ENCODE measurements at places on chromosomes 3 and 15.

- DNase-seq: no peak
These were observed 228.3 kb downstream of the ADAMTS17 start for GRCh38 chr15:100113351-100114080.

- DNase-seq: no peak
These were observed 49.6 kb downstream of the SCN5A start for GRCh38 chr3:38599886-38600285.

DNA sequence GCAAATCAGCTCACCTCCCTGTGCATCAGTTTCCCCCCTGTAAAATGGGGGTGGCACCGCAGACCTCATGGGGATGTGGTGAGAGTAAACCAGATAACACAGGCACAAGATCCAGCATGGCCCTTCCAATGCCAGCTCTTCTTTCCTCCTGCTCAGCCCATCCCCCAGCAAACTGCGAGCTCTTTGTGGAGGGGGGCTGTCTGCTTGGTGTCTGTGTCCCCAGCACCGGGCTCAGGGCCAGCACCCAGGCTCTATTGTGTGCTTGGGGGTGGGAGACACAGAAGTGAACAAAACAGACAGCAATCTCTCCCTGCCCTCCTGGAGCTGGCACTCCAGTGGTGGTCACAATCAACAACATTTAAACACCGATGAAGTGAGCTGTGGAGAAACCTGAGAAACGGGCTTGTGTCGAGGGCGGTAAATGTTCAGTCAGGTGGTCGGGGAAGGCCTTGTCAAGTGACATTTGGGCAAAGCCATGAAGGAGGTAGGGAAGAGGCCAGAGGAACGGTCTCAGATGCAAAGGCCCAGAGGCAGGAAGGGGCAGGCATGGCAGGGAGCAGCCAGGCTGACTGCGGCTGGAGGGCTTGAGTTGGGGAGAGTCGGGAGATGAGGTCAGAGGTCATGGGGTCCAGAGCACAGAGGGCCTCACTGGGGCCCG, 28.4 kb downstream of the GRIP2 start:
- DNase-seq: no peak

DNA sequence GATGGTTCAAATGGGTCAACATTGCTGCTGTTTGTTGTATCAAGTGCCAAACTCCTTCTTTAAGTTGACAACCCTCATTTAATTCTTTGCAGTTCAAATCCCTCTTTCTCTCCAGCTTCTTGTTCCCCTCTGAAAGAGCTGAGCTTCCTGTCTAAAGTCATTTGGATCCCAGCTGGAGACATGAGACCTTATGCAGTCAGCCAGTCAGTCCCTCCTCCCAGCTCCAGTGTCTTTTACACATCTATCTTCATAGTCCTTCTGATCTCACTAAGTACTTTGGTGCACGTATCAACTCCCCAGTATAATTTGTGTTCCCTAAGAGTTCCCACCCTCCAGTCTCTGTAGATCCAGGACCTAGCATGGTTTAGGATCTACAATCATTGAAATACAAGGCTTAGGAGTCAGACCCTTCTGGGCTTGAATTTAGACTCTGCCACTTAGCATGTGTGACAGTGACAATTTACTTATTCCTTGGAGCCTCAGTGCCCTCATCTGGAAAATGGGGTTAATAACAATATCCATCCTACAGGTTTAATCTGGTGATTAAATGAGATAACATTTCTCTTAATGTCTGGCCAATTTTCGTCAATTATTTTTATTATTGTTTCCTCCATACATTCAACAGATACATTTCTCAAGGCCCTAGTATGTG, 102.8 kb upstream of the SEMA6D start:
- no peak for DNase-seq

DNA sequence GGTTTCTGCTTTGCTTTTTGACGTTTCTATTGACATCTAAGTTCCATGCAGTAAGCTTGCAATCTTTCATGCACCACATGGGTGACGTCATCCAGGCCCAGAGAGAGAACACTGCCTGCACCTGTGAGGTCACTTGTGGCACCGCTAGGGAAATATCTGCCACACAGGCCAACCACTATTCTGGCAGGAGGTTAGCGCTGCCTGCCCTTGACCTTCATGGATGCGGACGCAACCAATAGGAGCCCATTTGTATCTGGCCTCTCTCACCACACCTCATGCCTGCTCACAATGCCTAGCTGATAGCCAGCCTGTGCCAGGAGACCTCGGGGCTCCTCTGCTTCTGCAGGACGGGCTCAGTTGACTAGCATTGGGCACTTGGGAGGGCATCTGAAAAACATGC, 55.8 kb upstream of the PRR23E start:
- DNase-seq: no peak

- no peak for DNase-seq
These were observed 53.5 kb downstream of the BFSP2 start for GRCh38 chr3:133453383-133453782.

GRCh38 chr3:130787422-130788068, 40.9 kb upstream of the PIK3R4 start:
- no peak for DNase-seq

- DNase-seq: no peak
These were observed 64.8 kb upstream of the SLCO2A1 start for GRCh38 chr3:134094491-134094890.

DNA sequence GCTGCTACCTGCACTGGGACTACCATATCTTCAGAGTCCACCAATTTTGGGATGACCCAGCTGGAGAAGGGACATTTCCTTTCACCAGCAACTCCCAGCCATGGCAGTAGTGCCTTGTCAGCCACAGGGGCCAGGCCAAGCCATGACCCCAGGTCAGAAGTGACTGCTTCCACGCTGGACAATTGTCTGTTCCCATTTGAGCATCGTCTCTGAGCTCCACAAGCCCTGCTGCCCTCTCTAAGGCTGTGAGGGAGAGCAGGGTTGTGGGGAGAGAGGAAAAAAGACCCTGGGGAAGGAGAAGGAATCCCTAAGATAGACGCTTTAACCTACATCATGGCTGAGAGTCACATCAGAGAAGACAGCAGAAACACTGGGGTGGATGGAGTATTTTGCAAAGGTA, 7.4 kb upstream of the RARRES1 start:
- no peak for DNase-seq

GRCh38 chr3:152922554-152922953, 87.6 kb downstream of the P2RY1 start:
- DNase-seq: no peak

GRCh38 chr3:24264011-24264410, 230.6 kb downstream of the THRB start:
- no peak for DNase-seq

DNA sequence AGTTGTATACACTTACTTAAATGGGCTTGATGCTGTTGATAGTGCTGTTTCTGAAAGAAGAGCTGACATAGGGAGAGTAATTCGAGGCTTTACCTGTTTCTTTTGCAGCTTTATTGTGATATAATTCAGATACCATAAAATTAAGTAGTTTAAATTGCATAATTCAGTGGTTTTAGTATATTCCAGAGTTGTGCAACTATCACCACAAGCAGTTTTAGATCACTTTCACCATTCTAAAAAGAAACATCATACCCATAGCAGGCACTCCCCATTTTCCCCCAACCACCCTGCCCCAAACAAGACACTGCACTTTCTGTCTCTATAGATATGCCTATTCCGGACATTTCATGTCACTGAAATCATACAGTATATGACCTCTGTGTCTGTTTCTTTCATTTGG, 98.5 kb downstream of the MTHFS start:
- DNase-seq: no peak

DNA sequence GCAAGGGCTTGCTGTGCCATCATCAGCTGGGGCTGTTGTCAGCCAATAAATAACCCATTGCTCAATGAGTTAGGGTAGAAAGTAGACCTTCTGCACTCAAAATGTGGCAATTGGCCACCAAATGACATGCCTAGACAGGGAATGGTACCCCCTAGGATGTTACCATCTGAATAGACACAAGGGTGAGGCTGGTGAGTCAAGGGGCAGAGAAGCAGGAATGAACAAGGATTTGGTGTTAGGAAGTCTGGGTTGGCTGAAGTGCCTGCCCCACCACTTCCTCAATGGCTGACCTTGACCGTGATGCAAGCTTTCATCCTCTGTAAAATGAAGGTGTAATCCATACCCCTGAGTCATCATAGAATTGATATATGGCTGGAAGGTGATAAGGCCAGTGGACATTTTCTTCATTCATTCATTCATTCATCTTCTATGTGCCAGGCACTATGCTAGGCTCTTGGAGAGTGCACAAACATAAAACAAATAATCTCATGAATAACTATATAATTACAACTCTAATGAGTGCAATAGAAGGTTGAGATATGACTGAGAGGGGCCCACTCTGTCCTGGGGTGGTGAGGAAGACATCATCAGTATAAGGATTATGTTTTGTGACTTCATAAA, 4.4 kb upstream of the CA12 start:
- no peak for DNase-seq

- no peak for DNase-seq
These were observed 695 bp downstream of the RPL32 start for GRCh38 chr3:12840591-12841148.

DNA sequence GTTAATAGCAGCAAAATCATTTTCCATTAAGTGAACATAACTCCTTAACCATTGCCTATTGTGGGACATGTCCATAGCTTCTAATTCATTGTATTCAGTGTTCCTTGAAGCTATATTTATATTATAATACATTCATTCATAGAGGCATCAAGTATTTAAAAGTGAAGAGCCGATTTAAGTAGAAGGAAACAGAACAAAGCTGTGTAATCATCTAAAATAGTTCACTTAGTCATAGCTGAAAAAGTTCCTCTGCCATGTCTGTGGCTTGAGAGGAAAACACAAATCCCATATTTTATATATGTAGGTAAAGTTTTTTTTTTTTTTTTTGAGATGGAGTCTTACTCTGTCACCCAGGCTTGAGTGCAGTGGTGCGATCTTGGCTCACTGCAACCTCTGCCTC, 54.5 kb downstream of the TMEM108 start:
- no peak for DNase-seq

DNA sequence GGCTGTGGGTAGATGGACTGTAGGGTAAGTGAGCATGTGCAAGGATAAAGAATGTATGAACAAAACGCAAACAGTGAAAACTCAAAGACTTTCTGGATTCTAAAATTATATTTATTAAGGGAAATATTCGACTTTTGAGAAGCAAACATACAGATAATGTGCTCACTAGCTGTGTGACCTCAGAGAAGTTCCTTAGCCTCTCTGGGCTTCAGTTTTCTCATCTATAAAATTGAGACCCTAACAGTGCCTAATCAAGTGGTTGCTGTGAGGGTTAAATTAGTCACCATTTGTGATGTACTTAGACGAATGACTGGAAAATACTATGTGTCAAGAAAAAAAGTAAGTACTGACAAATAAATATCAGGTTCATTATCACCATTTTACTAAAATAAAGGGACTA, 261.7 kb downstream of the MAGI1 start:
- no peak for DNase-seq

DNA sequence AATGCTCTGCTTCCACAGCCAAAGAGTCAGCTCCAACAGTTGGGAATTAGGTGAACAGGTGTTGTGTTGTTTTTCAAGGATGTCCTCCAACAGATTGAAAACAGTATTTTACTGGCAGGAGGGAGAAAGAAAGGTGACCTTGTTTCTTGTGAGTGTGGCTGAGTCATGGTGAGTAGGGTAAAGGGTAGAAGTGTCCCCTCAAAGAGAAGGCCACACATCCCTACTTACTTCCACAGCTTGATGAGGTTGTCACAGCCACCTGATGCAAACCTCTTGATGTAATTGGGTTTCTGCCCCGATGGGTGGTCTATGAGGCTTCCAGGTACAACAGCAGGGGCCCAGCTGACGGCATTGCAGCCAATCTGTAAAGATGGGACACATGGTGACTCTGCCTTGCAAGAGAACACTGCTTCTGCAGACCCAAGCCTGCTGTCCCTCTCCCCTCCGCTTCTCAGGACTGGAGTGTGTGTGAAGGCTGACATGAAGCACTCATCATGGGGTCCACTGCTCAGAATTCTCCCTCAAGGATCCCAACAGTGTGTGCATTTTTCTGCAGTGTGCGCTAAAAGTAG, 12.7 kb upstream of the GHRL start:
- DNase-seq: no peak

DNA sequence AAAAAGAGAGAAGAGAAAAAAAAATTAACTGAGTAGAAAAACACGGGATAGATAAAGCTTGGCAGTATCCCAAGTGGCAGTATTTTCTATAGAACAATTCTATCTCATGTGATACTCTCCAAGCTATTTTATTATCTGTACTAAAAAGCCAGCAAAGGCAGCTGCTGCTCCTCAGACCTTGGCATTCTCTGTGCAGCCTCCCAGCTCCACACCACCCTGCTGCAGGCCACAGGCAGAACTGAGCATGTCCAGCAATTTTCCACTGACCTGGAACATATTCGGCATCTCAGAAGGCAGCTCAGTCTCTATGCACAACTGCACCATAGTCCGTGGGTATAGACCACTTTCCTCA, 1161.4 kb downstream of the IGSF11 start:
- DNase-seq: no peak

DNA sequence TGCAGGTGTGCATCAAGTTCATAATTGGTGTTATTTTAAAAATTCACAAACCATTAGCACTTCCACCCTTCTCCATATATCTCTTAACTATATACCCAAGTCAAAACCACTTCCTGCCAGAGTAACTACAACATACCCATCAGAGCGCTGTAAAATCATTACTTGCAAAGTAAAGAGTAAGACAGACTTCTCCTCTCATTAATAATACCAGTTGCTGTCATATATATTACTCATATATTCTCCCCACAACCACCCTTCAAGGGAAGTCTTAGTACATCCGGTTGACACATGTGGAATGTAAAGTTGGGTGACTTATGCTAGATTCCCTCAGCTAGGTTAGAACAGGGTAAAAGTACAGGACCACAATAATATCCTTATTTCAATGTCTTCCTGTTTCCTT, 5.6 kb downstream of the TERC start:
- DNase-seq: peak; percentile 10

DNA sequence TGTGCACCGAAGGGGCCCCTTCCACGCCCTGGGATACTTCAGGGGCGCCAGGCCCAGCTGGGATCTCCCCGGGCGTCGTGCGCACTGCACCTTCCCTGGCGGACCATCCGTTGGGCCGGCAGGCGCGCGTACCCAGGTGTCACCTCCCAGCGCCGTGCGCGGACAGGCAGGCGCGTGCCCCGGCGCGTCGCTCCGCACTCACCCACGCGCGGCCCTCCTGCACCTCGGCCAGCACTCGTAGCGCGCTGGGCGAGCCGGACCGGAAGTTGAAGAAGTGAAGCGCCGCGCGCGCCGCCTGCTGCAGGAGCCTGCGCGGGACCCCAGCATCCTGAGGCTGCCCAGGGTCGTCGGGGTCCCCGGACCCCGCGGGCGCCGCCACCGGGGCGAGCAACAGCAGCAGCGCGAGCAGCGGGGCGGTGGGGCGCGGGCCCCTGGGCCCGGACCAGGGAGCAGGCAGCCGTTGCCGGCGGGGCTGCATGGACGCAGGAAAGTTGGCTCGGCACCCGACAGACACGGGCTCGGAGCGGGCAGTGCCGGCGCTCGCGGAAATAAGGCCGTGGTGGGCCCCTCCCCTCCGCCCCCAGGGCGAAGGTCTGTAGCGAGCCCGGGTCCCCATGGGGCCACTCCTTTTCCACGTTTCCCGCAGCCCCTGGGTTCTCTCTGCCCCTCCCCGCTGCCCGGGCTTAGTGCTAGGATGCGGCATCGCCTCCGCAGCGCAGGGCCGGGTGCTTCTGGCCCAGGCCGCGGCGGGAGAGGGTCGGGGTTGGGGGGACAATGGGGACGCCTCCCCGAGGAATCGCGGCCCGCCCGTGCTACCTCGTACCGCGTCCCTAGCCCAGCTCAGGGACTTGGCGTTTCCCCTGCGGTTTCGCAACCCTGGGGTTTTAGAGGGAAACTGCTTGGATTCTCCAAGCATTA, at the start of gene RARRES1:
TSS of gene RARRES1 (minus strand) at position 520 of the 918 bp plus-strand sequence. CDS start at position 478, 42 bp downstream.
- no peak for DNase-seq

- DNase-seq: no peak
These were observed 15.6 kb upstream of the CD47 start for GRCh38 chr3:108106449-108106848.

GRCh38 chr3:123444023-123444422, 4.9 kb downstream of the ADCY5 start:
- DNase-seq: no peak

All from H54 (cell line).